ENCODE measurements at places on chromosomes 2 and 18. TPM values are rescaled to one million over a fixed set of nuclear protein-coding genes. Genes with fewer than 3 reads are reported as not detected.

GRCh38 chr18:57220480-57220879 is 73.6 kb downstream of the BOD1L2 start:
- no peak for DNase-seq

GRCh38 chr2:45394216-45394615 is 216.9 kb downstream of the SRBD1 start:
- DNase-seq, result no peak

- no peak for DNase-seq
These were observed 123.1 kb downstream of the CELF4 start for GRCh38 chr18:37442477-37442876.

DNA sequence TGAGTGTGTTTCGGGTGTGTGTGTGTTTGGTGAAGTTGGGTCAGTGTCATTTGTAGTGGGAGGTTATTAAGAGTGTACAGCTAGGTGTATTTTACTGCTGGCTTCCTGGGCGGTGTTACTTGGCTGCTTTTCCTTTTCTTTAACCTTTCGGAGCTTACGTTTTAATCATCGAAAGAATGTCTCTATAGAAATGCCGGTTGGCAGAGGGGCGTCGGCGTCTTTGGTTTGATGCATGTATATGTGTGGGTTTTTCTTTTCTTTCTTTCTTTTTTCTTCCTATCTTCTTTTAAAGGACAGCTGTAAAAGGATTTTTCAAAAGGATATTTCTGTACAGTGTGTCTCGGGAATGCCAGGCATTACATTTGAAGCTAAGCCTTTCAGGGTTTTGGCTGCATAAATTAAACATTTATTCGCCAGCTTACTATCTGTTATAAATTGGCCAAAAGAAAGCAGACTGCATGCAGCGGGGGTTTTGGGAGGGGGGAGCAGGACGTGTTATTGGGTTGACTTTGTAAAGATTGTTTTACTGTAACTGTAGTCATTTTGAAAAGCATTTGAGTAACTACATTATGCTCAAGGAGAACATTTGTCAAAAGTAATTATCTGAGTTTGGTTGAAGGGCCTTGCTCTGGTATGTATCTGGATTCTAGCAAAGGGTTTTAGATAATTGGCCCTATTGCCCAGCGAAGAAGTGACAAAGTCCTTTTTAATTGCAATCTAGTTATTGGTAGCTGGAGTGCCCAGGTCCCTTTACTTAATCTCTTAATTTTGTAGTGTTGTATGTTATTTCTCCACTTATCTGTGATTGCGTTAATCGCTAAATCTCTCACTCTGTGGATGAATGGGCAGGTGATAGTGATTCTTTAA is 1.6 kb downstream of the ASXL3 start:
- no peak for DNase-seq

GRCh38 chr2:230907361-230908091 is 17.5 kb downstream of the GPR55 start:
- DNase-seq, result peak; percentile 20

DNA sequence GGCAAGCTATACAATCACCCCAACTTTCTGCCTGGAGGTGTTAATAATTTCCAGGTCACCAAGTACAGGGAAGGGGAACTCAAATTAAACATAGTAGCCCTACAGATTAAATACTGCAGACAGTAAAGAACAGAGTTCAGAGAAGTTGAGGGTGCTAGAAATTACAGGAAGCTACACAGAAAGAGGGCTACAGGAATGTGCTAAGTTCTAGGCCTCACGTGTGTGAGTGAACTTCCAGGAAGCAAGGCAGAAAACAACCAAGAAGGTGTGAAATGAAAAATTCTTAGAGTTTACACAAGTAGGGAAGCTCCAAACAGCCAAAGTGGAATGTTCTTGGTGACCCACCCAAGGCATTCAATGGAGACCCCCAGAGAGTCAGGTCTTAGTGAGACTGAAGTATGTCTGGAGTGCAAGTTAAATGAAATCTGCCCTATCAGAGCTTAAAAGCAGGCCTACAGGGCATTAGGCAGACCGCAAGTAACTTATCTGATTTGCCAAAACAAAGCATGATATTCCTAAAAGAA is 58.1 kb upstream of the RNU4ATAC start:
- DNase-seq, result no peak

- no peak for DNase-seq
These were observed 10.2 kb upstream of the CPLX4 start for GRCh38 chr18:59328683-59329082.

DNA sequence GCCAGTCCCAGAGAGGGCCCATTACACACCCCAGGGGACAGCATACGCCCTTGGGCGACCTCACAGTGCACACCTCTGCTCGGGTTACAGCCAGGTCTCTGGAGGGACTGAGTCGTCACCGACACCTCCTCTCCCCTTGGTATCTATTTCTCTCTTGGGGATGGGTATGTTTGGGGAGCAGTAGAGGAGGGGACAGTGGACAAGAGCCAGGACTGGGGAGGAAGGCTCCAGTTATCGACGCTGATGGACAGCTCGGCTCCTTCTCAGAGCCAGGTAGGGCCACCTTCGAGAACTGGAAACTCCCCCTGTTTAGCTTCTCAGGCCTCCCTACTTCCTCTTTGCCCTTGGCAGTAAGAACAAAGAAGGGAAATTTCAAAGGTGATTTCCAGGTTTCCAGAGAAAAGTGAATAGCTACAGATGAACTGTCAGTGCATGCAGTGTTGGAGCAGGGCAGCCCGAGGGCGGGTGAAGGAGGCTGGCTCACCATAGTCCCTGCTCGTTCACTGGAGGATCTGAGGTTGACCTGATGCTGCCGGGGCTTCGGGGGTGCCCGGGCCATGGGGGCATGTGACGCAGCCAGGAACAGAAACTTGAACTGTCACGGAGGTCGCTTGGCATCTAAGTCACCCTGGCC is 4.4 kb upstream of the SEMA4C start:
- DNase-seq, result no peak

GRCh38 chr2:237278568-237278967 is 135.4 kb downstream of the COL6A3 start:
- DNase-seq, result no peak

- DNase-seq, result peak; percentile 94
These were observed at the start of gene OBSL1 for GRCh38 chr2:219571311-219572236. OBSL1 (minus strand) TSS chr2:219571539; CDS start chr2:219571232, 307 bp downstream.

DNA sequence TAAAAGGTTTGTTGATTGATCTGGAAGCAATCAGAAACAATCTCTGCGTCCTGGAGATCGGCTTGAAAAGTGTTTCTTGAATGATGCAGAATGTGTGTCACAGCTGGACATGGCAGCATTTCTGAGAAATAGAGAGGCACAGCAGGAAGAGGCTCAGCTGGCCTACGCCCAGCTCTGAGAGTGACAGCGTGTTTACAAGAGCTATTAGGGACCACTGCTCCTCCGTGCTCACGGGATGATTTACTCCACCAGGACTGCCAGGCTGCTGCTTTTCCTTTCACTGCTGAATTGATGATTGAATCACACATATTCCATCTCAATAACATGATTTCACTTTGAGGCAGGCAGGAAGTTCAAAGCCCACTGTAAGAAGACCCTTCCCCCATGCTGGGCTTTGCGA is 62.8 kb downstream of the GALNT14 start:
- DNase-seq, result no peak

GRCh38 chr2:36271266-36271665 is 84.3 kb upstream of the CRIM1 start:
- no peak for DNase-seq

GRCh38 chr2:171491292-171491691 is 31.0 kb upstream of the CYBRD1 start:
- DNase-seq, result no peak

- no peak for DNase-seq
These were observed 10.2 kb downstream of the NAGK start for GRCh38 chr2:71078624-71079023.

GRCh38 chr2:31258351-31258750 is 24.4 kb downstream of the EHD3 start:
- DNase-seq, result no peak

- DNase-seq, result no peak
These were observed 9.9 kb downstream of the KCNIP3 start for GRCh38 chr2:95307036-95307435.

GRCh38 chr2:17877811-17878280 is 621 bp upstream of the KCNS3 start:
- DNase-seq, result peak; percentile 44

DNA sequence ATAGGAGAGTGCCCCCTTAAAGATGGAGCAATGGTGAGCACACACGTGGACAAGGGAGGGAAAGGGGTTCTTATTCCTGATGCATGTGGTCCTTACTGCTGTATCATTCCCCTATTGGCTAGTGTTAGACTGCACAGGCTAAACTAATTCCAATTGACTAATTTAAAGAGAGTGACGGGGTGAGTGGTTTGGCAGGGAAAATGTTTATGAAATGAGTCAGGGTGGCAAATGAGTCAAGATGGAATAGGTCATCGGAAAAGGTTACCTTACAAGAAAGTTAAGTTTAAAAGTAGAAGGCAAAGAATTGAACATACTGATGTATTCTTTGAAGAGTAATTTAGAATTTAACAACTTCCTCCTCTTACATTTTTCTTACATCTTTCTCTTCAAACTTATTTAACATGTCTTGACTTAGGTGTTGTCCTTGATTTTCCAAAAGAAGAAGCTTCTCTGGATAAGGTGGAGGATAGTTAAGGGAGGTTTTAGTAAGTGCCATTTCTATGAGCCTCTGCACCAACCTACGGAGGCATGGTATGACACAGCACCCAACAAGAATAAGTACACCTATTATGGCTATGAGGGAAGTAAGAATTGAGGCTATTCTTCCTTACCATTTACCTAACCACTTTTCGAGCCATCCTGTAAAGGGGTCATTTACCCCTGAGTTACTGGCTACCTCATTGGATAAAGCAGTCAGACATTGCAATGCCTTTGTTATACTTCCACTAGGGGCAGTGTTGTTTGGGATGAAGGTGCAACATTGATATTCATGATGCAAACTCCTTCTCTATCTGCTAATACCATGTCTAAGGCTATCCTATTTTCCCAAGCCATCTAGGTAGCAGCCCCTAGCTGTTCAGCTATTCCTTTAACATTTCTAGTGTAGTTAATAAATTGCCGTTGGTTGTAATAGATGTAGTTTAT is 1345.8 kb upstream of the LRRTM1 start:
- DNase-seq, result no peak

DNA sequence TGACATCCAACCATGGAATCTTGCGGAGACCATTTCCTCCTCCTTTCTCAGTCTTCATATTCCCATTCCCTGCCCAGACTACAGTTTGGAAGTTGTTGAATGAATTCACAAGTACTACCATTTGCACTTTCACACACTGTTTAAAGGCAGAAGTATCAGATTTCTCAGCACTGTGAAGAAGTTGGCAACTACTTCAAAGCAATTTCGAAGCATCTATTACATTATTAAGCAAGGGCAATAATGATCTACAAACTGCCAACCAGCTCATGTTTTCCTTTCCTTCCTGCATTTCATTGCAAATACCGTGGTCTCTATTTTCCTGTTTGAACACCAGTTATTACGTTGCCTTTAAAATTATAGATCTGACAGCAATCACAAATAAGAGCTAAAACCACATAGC is 105.5 kb downstream of the IRS1 start:
- DNase-seq, result no peak

DNA sequence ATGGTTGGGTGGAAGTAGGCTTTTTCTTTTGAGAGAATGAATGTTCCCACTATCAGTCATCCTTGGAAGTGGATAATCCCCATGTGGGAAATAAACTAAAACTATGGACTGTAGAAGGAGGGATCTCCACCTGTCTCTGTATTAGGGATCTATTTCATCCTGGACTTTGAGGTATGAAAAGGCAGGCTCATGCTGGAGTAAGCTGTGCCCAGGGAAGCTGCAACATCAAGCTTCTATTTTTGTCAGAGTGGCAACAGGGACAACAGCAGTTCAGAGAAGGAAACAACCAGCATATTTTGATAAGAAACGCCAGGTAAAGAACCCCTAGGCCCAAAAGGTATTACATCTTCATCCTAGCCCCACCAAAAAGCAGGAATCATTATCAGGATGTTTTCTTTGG is 122.0 kb downstream of the MDH1 start:
- no peak for DNase-seq

DNA sequence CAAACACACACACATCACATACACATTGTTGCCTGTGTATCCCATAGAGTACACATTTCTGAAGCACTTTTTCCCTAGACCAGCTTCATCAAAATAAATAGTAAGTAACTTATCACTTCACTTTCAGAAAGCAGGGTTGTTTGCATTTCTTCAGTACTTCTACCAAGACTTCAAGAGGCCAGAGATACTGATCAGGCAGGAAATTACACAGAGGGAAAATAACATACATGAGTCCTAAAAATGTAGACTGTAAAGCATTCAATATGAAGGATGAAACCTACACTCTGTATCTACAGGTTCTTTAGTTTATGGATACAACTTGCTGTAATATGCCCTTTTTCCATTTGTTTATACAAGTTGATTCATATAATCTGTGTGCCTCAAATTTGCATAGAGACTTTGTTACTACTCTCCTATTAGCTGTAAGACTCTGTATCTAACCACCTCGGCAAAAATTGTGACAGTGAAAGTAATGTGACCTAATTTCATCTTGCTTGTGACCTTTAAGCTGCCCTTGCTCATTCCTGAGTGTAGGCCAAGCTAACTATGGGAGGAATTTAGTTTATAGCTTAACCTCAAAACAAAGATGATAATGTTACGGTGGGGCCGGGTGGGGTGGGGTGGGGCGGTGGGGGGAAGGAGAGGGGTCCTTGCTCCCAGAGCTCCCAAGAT is 228.9 kb upstream of the SPOPL start:
- no peak for DNase-seq

- no peak for DNase-seq
These were observed 178.1 kb downstream of the BARD1 start for GRCh38 chr2:214631406-214631805.

DNA sequence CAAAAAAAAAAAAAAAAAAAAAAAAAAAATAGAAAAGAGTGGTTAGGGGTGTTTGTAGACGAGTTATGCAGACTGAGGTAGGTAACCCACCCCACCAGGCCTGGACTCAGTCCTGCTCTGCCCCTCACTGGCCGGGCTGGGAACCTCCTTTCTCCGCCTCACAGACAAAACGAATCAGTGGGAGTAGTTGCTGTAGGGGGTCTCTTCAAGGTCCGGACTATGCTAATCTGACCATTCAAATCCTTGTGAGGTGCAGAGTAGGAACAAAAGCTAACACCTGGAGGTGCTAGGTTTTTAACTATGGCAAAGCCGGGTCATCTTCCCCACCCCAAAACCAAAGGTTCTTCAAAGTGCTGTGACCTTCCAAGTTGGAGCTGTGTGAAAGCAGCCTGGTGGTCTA is 223.7 kb downstream of the SLC4A3 start:
- peak; percentile 76 for DNase-seq

The ABCG5 gene
- not detected for total RNA-seq

The SULT1C4 gene
- total RNA-seq, result 0.96 TPM

The GCG gene
- total RNA-seq, result not detected

The CDH19 gene
- not detected for total RNA-seq

The AQP12A gene
- total RNA-seq, result not detected

The TLX2 gene
- 0.20 TPM for total RNA-seq

The DSG4 gene
- total RNA-seq, result not detected

The RTP5 gene
- not detected for total RNA-seq

The CNGA3 gene
- total RNA-seq, result not detected

The TM4SF20 gene
- not detected for total RNA-seq

The TRABD2A gene
- total RNA-seq, result 1.7 TPM
